ENCODE measurements at places on chromosomes 2 and 18. TPM values are rescaled to one million over a fixed set of nuclear protein-coding genes. Genes with fewer than 3 reads are reported as not detected.
A peak's percentile ranks its signal among the peaks of the same experiment; 100 is the strongest.

DNA sequence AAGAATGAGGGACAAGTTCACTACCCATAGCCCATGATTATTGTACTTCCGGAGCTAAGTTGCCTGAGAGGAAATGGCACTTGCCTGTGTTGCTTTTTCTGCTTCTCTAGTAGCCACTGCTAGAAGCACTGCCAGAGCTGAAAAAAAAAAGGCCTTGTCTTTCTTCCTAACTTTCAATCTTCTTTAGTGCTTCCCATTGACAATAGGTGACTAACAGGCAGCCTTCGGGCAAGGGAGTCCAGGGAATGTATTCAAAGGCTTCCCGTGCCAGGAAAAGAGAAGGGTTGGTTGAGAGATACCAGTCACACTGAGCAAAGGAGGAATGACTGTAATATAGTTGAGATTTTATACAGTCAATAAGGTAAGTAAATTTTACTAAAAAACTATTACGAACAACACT lies 242.0 kb downstream of the CALCRL start:
- DNase-seq: no peak

- DNase-seq: no peak
Observed at GRCh38 chr2:210814251-210815025, 258.0 kb downstream of the CPS1 start.

- DNase-seq: no peak
Observed at GRCh38 chr18:58095655-58096054, 51.6 kb downstream of the NEDD4L start.

DNA sequence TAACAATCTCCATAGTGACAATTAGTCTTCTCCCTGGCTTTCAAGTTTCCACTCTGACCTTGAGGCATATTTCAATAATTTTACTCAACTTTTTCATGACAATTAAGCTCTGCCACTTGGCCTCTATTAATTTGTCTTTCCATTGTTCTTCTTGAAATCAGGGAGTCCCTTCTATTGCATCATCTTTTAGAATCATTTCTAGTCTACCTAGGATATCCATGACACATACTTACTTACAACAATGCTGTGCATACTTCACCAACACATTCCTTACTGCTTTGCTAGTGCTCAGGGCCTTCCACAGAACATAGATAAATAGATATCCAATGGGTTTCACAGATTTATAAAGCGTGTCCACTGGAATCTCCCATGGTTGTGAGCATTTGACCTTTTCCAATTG lies 331.5 kb upstream of the LRP1B start:
- DNase-seq: no peak

DNA sequence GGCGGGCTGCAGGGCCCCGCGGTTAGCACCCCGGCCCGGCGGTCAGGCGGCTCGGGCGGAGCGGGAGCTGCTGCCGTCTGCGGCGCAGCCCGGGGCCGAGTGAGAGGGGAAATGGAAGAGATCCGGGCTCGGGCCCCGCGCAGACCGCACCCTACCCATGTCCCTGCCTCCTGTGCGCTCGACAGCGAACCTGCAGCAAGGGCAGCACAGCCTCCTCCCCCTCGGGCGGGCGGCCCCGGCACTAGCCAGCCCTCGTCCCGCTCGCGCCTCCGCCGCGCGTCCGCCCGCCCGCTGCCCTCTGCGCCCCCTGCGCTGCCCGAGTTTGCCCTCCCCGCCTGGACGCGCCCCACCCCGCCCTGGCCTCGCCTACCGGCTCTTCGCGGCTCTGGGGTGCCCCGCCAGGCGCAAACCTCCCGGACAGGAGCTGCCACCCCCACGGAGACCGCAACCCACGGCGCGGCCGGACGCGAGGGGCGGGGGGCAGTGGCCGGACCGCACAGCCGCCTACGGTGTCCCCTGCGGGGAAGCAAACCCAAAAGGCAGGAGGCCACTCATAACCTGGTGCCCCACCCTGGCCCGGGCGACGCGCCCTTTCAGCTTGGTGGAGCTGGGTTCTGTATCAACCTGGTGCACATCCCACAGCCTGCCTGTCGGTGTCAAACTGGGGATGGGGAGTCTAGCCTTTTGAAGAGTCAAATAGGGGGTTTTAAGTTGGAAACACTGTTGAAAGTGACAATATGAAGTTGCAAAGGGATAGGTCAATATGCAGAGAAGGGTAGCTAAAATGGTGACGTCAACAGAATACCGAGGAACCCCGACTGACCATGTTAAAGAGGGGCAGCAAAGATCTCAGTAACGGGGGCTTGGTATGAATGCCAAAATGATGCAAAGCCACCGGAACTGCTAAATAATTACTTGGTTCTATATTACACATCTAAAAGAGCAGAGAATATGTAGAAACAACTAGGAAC lies at the start of gene IHH:
Gene IHH (minus strand): TSS at position 101 of the 971 bp plus-strand sequence. CDS start 454 bp downstream, outside the sequence.
- no peak for DNase-seq

GRCh38 chr2:97870396-97870843 lies 125.3 kb downstream of the TMEM131 start:
- DNase-seq: no peak

GRCh38 chr2:190207930-190208329 lies 111.7 kb downstream of the HIBCH start:
- DNase-seq: no peak

GRCh38 chr2:58398406-58398805 lies 157.3 kb upstream of the FANCL start:
- no peak for DNase-seq

DNA sequence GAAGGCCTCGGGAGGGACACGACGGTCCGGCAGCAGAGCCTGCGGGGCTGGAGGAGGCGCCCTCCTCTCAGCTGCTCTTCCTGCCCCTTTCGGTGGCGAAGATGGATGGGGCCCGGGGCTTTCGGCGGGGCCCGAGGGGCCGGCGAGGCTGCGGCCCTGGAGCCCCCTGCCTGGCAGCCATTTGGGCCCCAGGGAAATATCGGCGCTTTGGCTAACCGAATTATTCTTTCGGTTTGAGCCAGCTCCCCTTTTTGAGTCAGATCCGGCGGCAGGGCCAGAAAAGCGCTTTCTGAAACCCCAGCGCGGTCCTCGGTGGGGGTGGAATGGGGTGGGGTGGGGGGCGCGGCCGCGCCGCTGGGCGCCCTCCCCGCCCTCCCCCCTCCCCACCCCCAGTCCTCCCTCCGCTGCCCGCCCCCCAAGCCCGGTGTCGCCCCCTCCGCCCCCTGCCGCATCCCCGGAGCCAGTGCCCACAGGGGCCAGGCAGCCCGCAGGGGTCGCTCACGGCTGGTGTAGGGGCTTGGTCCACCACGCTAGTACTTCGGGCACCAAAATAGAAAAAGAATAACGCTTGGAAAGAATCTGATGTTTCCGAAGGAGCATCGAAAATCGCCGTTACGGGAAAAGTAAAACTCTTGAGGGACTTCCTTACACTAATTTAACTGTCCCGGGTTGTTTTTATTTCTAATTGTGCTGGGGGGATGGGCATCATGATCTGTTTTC lies 9.1 kb upstream of the ARID5A start:
- peak; percentile 71 for DNase-seq

- DNase-seq: no peak
Observed at GRCh38 chr18:50696436-50696835, 123.4 kb downstream of the MRO start.

DNA sequence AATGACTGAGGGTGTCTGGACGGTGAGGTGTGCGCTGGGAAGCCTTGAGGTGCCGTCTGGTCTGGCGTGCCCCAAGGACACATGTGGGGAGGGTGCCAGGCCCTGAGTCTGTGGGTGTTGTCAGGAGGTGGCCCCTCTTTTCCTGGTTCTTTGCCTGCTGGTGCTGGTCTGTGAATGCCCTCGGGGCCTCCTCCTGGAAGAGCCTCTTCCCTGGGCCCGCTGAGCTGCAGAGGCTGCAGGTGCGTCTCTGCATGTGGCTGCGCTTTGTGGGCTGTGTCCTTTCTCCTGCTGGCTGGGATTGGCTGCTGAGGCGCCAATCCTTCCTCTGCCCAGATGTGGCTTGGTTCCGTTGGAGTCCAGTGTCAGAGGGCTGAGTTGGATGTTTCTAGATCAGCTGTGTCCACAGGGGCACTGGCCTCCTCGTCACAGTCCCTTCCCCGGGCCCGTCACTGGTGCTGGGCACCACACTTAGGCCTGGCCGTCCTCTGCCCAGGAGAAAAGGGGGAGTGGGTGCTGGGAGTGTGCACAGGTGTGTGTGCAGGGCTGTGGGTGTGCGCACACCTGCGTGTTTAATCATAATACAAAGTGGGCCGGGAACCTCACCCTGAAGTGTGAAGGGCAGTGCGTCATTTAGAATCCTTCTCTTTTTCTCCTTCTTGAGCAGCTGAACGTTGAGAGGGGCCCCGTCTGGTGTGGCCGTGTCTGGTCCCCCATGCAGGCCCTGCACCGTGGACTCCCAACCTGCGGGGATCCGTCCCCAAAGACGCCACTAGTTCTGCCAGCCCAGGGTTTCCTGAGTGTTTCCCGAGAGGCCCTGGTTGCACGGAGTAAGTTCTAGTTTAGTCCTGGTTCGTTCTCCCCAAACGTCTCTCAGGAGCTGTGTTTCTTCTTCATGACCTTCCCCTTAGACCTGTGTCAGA lies 35.5 kb downstream of the RTP5 start:
- DNase-seq: no peak

DNA sequence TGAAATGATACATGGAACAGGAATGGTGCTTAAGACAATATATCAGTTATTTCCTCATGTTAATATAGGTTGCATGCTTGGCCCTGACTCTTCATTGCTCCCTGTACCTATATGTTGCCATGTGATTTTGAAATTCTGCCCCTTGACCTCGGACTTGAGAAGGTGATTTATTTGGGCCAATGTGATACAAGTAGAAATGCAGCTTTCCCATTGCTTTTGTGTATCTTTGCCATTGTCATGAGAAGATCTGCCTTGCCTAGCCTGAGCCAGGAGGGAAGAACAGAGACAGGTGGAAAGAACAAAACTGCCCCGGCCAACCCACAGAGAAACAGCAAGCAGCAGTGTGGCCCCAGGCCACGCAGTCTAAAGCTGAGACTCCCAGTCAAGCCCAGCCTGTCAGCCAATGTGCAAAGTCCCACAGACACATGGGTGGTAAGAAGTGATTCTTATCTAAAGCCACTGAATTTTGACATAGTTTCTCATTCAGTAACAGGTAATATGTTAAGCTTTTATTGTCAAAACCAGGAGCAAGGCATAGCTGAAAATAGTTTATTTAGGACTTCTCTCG lies 245.7 kb upstream of the RND3 start:
- no peak for DNase-seq

GRCh38 chr2:47484396-47484795 lies 81.4 kb downstream of the MSH2 start:
- DNase-seq: no peak

DNA sequence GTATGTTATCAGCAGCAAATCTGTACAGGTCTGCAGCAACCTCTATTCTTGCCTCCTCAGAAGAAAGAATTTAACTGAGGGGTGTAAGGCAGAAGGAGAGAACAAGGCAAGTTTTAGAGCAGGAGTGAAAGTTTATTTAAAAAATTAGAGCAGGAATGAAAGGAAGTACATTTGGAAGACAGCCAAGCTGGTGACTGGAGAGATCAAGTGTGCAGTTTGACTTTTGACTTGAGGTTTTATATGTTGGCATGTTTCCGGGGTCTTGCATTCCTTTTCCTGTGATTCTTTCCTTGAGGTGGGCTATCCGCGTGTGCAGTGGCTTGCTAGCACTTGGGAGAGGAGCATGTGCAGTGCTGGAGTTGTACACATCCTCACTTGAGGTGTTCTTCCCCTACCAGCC lies 16.5 kb upstream of the CERS6 start:
- no peak for DNase-seq

GRCh38 chr2:239675826-239676715 lies 275.3 kb upstream of the HDAC4 start:
- DNase-seq: no peak

- peak; percentile 8 for DNase-seq
Observed at GRCh38 chr2:95354925-95355324, 47.6 kb upstream of the FAHD2A start.

DNA sequence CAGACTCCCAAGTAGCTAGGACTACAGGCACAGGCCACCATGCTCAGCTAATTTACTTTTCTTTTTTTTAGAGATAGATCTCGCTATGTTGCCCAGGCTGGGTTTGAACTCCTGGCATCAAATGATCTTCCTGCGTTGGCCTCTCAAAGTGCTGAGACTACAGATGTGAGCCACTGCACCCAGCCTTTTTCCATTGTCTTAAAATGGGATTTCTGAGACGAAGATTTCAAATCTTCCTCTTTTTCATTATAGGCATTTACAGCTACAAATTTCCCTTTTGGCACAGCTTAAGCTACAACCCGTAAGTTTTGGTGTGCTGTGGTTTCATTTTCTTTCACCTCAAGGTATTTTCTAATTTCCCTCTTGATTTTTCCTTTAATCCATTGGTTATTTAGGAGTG lies 8.6 kb downstream of the GNLY start:
- DNase-seq: no peak

GRCh38 chr18:39786477-39786876 lies 2168.6 kb upstream of the PIK3C3 start:
- DNase-seq: no peak

DNA sequence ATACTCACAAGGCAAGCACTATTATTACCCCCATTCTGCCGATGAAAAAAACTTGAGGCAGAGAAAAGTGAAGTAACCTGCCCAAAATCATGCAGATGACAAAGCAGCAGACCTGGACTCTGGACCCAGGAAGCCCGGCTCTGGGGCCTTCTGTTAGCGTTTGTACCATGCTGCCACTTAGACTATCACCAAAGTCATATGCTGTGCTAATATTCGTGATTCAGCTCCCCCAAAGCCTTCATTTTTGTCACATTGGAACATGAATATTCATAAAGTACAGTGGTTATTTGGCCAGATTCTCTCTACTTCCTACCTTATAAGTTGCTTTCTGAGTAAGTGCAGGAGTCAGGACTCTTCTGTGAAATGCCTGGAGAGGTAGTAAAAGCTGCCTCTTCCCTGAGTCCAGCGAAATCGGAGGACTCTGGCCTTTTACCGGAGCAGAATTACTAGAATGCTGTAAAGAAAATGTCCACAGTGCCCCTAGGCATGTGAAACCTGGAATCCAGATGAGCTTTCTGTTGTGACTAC lies 86.7 kb downstream of the FTCDNL1 start:
- no peak for DNase-seq

DNA sequence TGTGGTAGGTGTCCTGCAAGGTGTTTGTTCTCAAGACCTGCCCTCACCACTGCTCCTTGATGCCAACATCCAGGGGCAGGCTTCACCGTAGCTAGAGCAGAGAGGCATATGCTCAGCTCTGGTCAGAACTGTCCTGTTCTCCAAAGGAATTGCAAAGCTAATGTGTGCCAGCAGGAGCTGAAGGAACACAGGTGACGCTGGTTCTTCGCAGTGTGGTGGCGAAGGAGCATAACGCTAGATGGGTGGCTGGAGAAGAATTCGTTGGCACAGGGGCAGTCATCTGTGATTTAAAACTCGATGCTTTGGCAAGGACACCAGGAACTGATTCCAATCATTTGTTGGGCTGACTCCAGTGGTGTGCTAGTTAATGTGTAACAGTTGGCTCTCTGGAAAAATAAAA lies 11.4 kb upstream of the PER2 start:
- no peak for DNase-seq

GRCh38 chr2:110678457-110679336 lies 834 bp upstream of the BUB1 start:
- peak; percentile 25 for DNase-seq

GRCh38 chr2:221388891-221389290 lies 183.2 kb downstream of the EPHA4 start:
- DNase-seq: no peak

MRO gene
- total RNA-seq: 0.28 TPM

GCG gene
- not detected for total RNA-seq

SLC4A5 gene
- 2.1 TPM for total RNA-seq

RGPD3 gene
- total RNA-seq: not detected

NETO1 gene
- not detected for total RNA-seq

SCLY gene
- total RNA-seq: 19.1 TPM

TMEM247 gene
- total RNA-seq: not detected

COLEC11 gene
- total RNA-seq: not detected

ERBB4 gene
- 0.59 TPM for total RNA-seq

RPIA gene
- 15.6 TPM for total RNA-seq

CAPN14 gene
- 0.29 TPM for total RNA-seq
